ENCODE measurements at places on chromosomes 4 and X.

GRCh38 chr4:41339812-41340809 lies 83.4 kb downstream of the UCHL1 start:
- DNase-seq: no peak

DNA sequence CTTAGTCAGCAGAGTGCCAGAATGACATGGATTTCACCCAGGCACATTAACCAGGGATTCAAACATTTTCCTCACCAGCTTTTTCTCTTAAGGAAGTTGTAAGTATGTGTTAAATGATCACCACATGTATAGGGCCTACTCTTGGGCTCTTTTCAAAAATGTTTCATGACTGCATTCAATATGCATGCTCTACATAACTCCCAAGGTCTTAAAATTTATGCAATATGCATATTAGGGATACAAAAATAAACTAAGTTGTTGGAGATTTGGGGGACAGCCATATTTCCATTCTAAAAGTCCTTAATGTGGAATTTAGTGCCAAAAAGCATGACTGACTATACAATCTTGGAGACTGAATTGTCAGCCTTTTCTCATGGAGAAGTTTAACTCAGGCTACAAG lies 25.0 kb upstream of the TRPC5OS start:
- no peak for DNase-seq

GRCh38 chr4:5222047-5222446 lies 170.8 kb downstream of the STK32B start:
- DNase-seq: no peak

- DNase-seq: no peak
Measured at GRCh38 chr4:63901304-63901703, 507.9 kb downstream of the TECRL start.

DNA sequence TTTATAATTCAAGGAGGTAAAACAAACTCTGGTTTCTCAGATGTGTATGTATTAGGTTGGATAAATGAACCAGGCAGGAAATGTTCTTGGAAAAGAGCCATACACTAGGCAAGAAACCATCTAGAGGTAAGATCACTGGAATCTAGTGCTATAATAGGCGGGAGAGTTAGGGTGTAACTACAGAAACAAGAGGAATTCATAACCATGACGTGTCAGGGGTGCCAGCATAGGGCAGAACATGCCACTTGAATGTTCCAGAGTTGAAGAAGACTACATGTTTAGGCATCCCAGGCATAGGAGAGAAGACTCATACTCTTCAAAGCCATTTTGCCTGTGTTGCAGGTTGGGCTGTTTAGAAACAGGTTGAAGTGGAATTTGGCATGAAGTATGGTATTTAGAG lies 198.7 kb downstream of the CCNG2 start:
- DNase-seq: no peak

DNA sequence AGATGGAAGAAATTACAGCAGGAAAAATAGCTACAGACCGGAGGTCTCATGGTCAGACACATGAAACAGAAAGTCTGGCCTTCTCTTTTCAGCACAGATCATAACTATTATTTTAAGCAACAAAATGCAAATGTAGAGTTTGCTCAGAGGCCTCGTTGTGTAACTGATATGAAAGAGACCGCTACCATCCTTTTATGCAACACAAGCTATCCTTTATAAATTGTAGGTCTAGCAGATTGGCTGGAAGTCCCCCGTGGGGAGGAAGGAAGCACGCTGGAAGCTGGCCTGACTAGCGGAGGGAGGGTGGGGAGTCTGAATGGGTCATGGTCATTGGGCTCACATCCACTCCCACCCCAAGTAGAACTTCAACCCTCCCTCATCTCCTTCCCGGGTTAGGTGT lies 27.7 kb downstream of the DMP1 start:
- no peak for DNase-seq

DNA sequence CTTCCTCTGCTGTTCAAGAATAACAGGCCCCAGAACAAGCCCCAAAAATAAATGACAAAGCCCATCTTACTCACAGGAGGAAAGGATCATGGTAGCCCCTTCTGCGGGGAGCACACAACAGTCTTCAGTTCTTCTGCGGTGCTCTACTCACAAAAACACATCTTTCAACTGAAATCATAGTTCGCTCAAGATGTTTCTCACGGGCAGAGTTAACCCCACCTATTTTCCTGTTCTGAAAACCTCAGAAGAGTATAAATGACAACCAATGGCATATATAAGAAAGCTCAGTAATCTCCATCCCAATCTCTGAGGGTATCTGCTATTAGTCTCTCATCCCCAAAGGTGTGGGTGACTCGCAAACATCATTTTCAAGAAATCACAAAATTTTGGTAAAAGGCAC lies at the start of gene TXK:
TSS of gene TXK (minus strand) at position 170 of the 400 bp plus-strand sequence. CDS start at position 90, 80 bp downstream.
- DNase-seq: no peak

DNA sequence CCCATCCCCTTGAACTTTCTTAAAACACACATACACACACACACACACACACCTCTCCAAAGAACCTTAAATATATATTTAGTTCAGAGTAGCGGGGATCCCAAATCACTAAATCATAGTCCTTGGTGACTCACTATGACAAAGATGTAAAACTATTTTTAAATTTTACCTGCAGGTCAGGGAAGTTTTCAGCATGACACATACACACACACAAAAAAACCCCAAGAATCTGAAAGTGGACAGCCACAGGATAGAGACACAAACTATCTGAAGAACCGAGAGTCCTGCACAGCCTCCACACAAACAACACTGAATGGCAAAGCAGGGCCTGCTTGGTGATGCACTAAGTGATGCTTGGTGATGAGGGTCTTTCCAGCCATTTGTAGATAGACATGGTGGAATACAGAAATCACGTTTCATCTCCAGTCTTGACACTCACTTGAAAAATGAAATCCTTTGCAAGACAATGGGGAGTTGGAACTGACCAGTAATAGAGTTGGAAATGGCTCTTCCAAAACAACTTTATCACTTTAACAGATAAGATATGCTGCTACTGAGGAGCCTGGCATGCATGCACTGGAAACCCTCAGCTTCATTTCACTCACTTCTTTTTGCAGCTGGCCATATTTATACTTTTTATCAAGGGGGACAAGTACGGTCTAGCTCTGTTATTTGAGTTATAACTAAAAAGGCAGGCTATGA lies 307.3 kb downstream of the RAPGEF2 start:
- DNase-seq: no peak

Data from activated effector memory CD4-positive, alpha-beta T cell treated with Interleukin-2 at 50 U/mL for 16 hours (primary cell).